ENCODE measurements at places on chromosomes 7 and 10.

DNA sequence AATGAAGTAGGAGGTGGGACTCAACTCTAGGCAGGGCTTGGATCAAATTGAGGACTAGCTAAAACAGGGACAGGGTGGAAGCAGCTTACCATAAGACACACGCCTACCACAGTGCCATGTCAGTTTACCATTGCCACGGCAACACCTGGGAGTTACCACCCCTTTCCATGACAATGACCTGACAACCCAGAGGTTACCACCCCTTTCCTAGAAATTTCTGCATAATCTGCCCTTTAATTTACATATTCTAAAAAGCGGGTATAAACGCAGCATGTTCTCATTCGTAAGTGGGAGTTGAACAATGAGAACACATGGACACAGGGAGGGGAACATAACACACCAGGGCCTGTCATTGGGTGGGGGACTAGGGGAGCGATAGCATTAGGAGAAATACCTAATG, 72.7 kb downstream of the GCC1 start:
- no peak for DNase-seq

GRCh38 chr7:104153287-104153686, 54.5 kb downstream of the ORC5 start:
- no peak for DNase-seq

DNA sequence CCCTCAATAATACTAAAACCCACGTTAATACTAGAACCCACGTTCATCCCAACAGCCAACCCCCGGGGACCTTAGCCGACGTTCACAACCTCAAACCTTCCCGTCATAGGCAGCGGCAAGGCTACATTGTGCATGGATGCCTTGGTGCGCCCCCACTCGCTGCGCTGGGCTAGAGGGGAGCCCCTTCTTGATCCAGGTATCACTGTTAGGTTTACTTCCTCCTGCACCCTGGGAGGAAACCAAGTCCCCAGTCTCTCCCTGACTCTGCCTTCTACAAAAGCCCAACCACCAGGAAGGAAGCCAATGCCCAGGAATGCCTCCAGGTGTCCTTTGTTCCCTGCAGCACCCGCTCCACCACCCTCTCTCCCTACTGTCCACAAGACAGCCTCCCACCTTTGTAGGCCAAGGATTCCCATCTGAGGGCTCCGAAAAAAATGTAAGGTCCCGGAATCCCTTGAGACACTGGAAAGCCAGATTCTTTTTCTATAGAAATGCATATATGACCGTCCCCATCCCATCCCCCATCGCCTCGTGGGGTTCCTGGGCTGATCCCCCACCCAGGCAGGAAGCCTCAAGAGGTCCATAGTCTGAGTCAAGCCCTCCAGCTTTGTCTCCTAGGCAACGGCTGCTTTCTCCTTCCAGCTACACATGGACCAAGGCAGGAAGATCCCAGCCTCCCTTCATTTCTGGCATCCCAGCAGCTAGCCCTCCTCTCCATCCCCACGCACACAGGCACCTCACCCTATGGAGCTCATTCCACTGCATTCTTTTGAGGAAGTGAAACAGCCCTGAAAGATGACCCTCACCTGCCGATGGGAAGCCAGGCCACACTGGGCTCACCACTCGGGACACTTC, 25.2 kb downstream of the CTBP2 start:
- no peak for DNase-seq

GRCh38 chr7:147980826-147981813, 609.4 kb upstream of the C7orf33 start:
- DNase-seq = no peak

DNA sequence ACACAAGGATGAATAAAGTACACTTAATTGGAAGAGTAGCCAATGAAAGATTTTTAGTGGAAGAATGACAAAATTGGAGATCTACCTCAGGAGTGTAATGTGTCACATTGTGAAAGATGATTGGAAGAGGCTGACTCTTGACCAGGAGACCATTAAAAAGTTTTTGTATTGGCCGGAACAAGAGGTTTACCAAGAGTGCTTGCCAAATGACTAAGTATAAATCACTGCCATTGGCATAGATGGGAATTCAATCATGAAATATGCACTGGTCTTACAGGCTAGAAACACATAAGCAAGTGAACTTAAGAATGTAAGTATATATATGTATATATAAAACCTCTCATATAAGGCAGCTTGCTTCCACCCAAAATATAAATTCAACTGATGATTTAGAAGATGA, 58.7 kb upstream of the TFEC start:
- no peak for DNase-seq

GRCh38 chr7:158024881-158025280, 562.7 kb downstream of the PTPRN2 start:
- DNase-seq = no peak

DNA sequence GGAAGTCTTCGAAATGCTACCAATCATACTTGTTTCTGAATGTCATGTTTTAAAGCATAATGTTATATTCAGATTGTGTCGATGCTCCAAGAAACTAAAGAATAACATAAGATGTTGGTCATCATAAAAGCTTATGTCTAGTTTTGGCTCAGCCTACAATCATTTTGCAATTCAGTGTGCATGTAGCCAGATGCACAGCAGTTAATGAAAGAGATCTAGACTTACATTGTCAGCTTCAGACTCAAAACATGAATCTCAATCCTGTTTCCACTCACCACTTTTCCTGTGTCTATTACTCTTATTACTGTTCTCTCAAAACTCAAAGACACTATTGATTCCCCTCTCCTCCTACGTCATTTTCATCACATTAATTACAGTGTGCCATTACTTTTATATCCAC, 21.4 kb downstream of the TMEM196 start:
- DNase-seq = no peak

DNA sequence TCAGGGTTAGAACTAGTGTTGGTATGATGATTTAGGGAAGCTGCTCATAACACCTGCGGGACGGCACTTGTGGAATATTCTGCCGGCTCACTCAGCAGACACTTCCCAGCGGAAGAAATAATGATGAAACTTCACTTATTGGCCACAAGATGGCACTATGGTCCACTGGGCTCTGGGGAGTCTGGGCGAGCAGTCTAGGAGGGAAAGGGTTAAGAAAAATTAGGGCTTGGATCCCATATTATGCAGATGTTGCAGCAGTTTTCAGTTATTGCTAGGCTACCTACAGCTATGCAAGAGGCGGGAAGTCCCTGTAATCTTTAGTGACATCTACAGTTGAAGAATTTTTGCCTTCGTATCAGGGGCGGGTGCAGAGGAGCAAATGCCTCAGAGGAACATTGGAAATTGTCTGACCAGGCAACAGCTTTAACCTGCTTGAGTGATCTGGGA, 238.7 kb upstream of the PRSS58 start:
- DNase-seq = no peak

DNA sequence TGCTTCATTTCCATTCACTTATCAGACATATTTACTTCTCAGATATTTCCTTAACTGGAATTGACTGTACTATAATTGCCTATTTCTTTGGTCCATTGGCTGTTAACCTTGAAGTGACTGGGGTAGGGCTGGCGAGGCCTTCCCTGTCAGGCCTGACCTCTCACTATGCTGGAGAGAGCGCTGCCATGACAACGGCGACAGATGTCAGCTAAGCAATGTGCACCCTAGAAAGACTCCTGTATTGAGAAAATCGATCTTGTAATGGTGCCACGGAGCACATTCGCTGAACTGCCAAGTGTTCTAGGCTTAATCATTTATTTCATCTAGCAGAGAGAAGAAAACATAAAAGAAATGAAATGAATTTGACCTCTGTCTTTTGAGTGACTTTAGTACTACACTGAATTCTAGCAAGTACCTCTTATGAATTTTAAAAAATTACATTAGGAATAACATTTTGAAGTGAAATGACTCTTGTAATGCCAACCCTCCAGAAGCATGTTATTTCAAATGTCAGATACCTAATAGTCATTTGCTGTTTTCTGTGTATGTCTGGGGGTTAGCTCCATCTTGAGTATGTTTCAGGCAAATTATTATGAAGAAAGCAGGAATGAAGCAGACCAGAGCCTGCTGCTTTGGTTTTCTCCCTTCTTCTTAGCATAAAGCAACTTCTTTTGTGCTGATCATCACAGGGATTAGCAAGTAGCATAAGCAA, 148.0 kb downstream of the SNX10 start:
- DNase-seq = no peak

DNA sequence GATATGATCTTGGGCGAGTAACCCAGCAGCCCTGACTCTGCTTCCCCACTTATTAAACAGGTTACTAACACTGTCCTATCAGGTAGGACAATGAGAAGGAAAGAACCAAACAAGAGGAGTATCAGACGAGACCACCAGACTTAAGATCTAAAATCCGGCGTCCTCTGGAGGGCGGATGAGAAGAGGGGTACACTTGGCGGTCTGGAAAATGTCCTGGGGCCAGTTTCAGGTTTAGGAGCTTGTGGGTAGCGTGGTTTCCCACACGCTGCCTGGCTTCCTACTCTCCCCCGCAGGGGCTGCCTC, 635 bp downstream of the ZNF32 start:
- no peak for DNase-seq

- no peak for DNase-seq
These were observed 149.3 kb downstream of the SH3PXD2A start for GRCh38 chr10:103706047-103706446.

DNA sequence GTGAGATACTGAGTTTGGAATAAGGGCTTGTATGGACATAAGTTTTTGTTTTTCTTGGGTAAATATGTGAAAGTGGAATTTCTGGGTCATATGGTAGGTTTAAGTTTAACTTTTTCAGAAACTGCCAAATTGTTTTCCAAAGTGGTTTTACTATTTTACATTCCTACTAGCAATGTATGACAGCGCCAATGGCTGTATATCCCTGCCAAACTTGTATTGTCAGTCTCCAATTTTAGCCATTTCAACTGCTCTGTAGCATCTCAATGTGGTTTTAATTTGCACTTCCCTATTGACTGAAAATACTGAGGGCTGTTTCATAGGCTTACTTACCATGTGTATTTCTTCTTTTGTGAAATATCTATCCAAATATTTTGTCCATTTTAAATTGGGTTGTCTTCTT, 90.5 kb upstream of the ZNF32 start:
- DNase-seq = no peak

GRCh38 chr10:13404791-13405190, 56.7 kb upstream of the SEPHS1 start:
- DNase-seq = no peak

- no peak for DNase-seq
These were observed 29.1 kb downstream of the EZH2 start for GRCh38 chr7:148854983-148855382.

- DNase-seq = no peak
These were observed 70.4 kb upstream of the NFE2L3 start for GRCh38 chr7:26081638-26082037.

- DNase-seq = no peak
These were observed 116.1 kb upstream of the ZMIZ1 start for GRCh38 chr10:78952686-78953085.

DNA sequence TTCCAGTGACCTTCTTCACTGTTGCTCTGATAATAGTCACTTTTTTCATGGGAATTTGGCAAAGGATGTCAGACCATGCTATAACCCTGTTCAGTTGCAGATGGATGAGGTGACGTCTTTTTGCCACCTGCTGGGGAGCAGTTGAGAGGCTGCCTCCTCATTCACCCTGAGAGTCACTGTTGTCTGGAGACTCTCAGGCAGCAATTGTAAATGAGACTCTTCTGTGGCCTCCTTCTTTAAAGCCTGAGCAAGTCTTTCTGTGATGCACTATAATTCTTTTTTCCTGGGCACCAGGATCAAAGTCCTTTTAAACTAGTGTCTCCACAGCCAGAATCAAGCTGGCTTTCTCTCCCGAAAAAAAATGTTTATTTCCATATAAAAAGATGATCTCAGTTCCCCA, 345.1 kb downstream of the ARL4A start:
- no peak for DNase-seq

DNA sequence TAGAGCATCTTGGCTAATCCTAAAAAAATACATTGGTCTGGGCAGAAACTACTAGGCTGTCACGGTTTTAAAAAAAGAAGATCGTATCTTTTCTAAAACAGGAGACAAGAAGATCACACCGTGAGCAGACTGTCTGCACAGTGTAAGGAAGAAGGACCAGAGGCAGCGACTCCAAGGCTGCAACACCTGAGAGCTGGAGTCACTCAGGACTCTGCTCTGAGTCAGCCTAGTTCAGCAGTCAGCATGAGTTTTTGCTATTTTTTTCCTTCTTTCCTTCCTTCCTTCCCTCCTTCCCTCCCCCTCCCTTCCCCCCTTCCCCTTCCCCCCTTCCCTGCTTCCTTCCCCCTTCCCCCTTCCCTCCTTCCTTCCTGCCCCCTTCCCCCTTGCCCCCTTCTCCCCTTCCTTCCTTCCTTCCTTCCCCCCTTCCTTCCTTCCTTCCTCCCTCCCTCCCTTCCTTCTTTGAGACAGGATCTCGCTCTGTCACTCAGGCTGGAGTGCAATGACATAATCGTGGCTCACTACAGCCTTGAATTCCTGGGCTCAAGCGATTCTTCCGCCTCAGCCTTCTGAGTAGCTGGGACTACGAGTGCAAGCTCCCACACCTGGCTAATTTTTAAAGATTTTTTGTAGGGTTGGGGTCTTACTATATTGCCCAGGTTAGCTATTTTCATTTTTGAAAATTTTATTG, 24.4 kb downstream of the BAG3 start:
- DNase-seq = no peak

DNA sequence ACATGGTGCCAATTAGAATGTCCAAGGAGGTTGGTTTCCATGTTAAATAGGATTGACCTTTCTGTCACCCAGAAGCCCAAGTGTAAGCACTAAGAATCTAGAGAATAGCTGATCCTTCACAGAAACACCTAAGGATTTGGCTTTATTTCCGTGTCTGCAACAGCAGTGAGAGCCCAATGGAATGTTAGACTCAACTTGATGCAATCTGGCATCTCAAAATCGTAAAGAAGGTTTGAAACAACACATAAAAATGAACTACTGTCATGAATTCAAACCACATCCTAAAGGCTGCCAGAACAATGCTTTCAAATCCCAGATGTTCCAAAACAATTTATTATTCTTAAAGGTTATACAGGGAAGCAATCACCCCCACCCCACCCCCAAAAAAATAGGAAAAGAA, 18.6 kb downstream of the PPP1R3C start:
- no peak for DNase-seq

GRCh38 chr7:87473986-87474385, 1.5 kb downstream of the ABCB4 start:
- no peak for DNase-seq

DNA sequence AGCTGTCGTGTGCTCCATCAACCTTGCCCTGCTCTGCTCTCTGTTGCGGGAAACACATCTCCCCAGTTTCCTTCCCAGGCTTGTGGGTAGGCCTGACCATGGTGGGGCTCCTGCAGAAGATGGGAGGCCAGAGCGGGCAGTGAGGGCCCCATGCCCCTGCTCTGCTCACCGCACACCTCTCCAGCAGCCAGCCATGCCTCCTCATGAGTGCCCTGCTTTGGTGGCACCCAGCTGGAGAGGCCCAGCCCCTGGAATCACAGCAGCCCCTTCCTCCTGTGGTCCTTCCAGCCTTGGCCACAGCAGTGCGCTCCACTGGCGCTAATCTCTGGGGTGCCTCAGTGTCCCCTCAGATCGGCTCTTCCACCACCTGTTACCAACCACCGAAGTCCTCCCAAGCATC, 4.2 kb upstream of the OPN4 start:
- no peak for DNase-seq

DNA sequence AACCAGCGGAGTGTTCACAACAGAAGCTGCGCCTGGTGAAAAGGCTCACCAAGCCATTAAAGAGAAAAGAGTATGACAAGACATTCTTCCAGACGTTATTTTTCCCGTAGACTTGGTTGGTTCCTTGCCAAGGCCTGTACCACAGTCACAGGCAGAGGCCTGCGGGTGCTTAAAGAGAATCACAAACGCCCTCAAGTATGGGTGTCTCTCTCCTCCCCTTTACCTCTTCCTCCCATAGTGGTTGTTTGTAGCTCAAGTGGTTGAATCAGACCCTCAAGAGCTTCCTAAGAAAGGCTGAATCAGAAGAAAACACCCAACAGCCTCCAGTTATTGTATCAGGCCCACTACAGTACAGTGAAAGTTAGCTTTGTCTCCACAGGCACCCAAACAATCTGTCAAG, 169.0 kb downstream of the CREB5 start:
- no peak for DNase-seq

Data from activated naive CD4-positive, alpha-beta T cell treated with anti-CD3 and anti-CD28 coated beads, Interleukin-2, amount 50 U/mL, for 72 hours (primary cell).